ENCODE measurements at places on chromosomes 7 and 10.
A peak's percentile ranks its signal among the peaks of the same experiment; 100 is the strongest.

- no peak for DNase-seq
These were observed 100.6 kb downstream of the BAMBI start for GRCh38 chr10:28777911-28778310.

GRCh38 chr10:114822444-114823076 is 980 bp downstream of the FHIP2A start:
- DNase-seq = peak; percentile 13

GRCh38 chr7:112708236-112708635 is 82.0 kb downstream of the TMEM168 start:
- no peak for DNase-seq

DNA sequence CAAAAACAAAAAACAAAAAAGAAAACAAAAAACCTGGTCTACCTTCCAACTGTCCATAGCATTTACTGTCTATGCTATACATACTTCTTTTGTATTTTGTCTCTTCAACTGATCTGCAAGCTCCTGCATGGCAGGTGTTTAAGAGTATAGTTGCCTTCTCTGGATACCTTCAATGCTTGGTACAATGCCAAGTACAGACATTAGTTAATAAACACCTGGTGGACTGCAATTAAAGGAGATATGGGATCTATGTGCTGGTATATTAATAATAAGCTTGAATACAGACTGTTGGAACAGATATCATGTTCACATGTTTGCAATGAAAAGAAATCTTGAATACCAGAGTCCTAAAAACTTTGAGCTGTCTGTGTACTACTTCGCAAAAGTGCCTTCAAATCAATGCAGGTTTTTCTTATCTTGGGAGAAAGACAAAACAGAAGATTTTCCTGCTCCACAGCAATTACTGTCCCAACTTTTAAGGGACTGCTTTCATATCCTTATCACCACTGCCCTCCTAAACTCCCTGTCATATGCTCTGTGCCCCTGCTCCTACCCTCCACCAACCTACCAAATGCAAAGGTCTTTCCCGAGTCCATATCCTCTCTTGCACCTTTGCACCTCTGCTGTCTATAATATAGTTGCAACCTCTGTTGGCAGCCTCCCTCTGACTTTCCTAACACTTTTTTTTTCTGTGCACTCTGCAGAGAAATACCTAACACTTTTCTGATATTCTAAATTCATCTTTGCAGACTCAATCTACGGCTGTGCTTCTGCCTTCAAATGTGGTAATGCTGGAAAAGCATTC is 85.1 kb downstream of the DNMBP start:
- no peak for DNase-seq

DNA sequence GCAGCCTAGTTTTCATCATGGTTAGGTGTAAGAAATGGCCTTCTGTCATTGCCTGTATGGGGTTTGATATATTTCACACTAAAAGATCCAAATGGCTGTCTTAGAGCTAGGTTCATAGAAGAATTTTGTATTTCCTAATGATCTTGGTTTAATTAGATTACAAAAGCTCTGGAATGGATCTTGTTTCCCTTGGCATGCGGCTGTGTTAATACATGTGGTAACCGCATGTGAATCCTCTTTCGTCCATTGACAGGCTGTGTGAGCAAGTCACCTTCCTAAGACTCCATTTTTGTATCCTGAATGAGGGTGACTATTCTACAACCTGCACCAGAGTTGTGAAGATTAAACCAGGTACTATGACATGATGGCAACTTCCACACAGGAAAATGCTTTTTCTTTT is 12.4 kb upstream of the FZD1 start:
- DNase-seq = no peak

GRCh38 chr10:21015851-21016250 is 118.7 kb upstream of the NEBL start:
- no peak for DNase-seq

GRCh38 chr7:123916240-123916724 is 8.8 kb upstream of the SPAM1 start:
- DNase-seq = no peak

DNA sequence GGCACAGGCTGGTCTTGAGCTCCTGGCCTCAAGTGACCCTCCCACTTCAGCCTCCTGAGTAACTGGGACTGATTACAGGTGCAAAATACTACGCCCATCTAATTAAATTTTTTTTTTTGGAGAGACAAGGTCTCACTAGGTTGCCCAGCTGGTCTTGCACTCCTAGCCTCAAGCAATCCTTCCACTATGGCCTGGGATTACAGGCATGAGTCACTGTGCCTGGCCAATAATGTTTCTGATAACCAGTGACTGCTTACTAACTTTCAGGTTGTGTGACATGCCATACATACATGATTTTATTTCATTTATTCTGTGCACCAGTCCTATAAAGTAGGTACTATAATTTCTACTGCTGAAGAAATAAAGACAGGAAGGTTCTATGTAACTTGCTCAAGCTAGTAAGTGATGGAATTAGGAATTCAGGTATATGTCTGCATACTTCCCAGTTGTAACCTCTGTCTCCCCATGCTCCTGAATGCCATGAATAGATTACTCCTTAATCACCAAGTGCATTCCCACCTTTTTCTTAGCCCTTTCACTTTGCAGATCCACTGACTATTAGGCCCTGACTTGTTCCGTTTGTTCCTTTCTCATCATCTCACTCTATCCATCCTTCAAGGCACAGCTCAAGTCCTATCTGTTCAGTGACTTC is 28.1 kb downstream of the MCU start:
- DNase-seq = no peak

- DNase-seq = no peak
These were observed 25.9 kb downstream of the HSPB1 start for GRCh38 chr7:76328389-76328788.

DNA sequence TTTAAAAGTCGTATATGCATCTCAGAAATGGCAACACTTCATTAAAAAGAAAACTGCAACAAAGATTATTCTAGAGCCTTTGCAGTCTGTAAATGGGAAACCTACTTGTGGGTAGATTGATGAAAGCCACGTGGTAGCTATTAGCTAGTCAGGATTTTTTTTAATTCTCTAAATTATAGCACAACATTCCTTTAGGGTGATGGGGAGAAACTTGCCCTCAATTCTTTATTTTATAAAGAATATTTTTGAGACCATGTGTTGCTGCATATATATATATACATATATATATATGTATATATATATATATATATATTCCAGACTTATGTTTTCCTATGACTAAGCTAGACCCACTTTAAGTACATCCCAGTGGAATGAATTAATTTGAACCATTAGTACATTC is 118.0 kb downstream of the PPP1R3A start:
- DNase-seq = no peak

DNA sequence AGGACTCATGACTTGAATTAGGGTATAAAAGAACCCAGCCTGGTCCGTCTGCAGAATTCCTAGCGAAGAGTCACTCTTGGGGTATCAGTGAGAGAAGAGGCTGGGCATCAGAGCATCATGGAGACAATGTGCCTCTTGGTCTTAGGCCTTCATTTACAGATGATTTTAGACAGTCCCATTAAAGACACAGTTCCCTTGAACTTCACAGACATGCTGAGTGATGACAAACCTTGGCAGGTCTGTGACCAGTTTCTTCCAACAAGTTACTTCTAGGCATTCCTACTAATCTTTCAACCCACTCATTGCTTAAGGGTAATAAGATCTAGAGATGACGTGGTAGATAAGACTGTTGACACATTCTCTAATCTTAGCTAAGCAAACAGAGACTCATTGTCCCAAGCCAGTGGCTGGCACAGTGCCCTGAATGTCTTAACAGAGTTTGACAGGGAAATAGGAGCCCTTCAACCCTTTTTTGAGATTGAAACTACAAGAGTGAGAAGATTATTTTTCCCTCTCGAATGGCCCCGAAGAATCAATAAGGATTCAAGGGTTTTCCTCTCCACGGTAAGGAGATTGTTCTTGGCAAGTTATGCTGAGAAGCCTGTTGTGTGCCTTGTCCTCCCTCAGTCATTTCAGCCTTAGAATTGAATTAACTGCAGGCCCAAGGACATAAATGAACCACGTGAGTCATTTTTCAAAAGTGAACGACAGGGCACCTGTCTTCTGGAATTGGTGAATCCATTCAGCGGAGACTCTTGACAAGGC is 281.1 kb downstream of the CCDC3 start:
- no peak for DNase-seq

- no peak for DNase-seq
These were observed 673.2 kb upstream of the GALNT17 start for GRCh38 chr7:70458745-70459144.

DNA sequence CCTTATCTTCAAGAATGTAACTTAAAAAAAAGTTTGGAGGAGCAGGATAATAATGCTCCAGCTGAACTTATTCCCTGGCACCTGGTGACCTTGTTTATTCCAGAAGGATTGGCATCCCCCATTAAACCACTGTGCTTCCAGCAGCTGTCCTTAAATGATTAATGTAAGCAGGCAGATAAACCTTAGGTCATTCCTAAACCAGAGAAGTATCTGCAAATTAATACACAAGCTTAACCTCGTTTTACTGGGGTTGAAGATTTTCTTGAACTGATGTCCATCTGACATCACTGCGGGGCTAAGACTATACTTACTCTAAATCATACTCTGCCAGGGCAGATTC is 116.1 kb upstream of the PALS2 start:
- DNase-seq = no peak

GRCh38 chr7:2869981-2870380 is 25.9 kb upstream of the GNA12 start:
- DNase-seq = no peak

DNA sequence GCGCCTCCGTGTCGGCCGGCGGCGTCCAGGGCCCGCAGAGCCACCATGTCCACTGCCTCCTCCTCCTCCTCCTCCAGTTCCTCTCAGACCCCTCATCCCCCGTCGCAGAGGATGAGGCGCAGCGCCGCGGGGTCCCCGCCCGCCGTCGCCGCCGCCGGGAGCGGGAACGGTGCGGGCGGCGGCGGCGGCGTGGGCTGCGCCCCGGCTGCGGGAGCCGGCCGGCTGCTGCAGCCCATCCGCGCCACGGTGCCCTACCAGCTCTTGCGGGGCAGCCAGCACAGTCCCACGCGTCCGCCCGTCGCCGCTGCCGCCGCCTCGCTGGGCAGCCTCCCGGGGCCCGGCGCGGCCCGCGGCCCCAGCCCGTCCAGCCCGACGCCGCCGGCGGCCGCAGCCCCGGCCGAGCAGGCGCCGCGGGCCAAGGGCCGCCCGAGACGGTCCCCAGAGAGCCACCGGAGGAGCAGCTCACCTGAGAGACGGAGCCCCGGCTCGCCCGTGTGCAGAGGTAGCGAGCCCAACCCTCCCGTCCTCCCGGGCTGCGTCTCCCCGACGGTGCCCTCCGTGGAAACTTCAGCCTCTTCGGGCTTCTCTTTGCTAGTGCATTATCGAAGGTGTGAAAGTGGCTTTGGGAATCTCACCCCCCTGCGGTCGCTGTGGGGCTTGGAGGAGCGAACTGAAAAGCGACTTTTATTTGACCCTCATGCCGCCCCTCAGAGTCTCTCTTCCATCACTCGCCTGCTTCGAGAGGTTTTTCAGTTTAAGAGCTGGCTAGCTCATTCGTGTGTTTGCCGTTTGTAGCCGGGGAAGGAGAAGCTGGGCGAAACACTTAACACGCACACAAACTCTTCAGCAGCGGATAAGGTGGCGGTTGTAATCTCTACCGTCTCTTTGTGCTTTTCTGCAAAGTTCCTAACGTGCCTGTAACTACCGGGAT is 975 bp downstream of the GLCCI1 start:
- peak; percentile 57 for DNase-seq

DNA sequence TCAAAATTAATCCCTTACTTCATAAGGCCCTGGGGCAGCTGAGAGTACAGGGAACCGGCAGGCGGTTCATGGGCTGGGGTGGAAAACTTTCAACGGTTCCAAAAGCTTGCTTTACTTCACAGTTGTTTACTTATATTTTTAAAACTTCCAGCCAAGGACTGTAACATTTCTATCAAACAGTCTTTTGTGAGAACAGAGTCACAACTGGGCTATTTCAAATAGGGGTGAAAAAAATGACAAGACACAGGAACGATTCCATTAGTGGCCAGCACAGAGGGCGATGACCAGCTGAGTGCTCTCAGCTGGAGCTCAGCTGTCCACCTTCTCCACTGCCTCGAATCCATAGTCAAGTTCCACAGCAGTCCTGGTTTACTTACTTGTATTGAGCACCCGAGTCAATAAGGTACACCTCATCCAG is 48.2 kb downstream of the XPNPEP1 start:
- no peak for DNase-seq

DNA sequence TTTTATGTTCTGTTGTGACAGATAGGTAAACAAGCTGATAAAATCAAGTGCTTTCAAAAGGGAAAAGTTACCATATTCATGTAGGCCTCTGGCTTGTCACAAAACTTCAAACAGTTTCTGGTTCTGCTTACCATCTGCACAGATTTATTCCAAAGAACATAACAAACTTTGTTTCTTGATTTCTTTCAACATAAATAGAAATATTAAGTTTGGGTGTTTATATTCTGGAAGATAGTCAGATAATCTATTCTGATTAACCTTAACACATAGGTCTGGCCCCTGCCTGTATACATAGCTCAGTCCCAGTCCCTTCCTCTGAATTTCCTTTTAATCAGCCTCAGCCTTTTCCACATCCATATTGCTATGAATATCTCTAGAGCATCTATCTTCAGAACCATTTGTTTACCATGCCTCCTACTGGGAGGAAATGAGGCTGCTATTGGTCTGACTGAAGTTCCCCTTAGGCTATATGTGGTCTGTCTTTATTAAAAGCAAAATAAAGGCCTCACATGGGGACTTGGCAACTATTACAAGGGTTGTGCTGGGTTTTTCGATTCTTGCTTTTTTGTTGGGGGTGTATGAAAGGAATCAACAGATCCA is 319.0 kb downstream of the HPSE2 start:
- no peak for DNase-seq

DNA sequence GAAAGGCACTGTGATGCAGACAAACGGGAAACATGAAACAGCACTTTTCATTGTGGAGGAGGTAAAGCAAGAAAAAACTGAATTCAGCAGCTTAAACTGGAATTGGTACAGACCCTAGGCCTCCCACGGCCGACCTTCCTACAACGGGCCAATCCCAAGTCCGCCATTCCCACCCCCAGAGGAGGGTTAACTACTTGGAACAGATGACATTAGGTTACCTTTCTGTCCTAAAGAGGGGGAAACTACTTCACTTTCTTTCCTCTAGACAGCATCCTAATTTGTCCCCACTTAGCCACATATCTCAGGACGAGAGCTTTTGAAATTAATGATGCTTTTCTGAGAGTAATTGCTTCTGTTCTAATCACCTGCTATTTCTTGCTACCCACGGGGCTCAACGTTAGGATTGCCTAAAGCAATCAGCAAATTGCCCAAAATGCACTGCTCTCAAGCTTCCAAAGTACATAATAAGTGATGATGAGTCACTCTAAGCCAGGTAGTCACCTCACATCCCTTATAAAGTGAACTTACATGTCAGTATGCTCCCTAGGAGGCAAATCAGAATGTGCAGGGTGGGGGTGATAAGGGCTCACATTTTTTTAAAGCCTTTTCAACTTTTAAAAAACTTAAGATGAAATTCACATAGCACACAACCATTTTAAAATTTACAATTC is 36.7 kb downstream of the LSM5 start:
- no peak for DNase-seq

GRCh38 chr7:129926618-129927017 is 26.1 kb downstream of the UBE2H start:
- DNase-seq = no peak

DNA sequence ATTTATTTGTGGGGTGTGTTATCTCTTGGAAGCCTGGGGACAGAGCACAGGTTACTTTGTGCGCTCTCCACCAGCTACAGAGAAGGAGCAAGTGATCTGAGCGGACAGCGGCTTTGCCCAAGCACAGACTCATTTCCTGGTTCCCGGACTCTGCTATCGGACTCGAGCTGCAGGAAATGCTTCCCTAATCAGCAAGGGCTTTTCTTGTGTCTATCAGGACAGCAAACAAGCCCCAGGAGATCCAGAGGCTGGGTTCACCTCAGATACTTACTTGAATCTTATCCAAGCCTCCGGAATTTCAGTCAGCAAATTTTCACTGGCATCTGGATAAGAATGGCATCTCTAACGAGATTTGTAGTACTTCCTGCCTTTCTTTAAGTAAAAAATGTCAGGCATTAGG is 27.8 kb downstream of the MRC1 start:
- DNase-seq = no peak
